Stimulated activated CD4-positive, alpha-beta T cell treated with anti-CD3 and anti-CD28 coated beads, Interleukin-1b, Interleukin-23, amount 100 ng/mL, for 1 hour (primary cell): ENCODE measurements at places on chromosomes 3 and 15.

DNA sequence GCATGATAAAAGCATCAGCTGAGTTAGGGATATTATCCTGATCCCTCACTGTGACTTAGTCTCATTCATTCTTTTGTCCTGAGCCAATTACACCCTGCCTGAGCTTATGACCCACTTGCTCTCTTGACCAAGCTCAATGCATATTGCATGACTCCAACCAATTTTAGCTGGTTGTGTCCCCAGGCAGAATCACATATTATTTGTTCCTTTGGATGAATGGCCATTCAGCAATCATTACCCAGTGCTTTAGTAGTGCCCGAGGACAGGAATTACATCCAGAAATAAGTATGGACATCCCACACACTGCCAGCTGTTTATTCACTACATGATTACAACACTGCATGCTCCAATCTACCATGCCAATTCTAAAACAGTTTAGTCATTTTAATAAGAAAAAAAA is 322.5 kb downstream of the ZBBX start:
- DNase-seq, result no peak

DNA sequence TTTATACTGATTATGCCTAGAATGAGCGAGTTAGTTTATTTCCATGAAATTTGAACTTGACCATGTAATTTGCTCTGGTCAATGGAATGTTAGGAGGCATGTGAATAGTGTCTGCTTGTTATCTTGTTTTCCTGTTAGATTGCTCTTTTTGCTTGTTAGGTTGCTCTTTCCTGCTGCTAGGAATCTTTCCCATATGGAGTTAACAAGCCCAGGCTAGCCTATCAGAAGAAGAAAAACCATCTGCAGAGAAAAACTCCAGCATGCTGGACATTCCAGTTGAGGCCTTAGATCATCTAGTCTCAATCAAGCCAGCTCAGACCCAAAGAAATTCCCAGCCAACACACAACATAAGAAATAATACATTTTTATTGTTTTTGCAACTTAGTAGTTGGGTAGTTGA is 470.2 kb upstream of the AGTR1 start:
- no peak for DNase-seq

DNA sequence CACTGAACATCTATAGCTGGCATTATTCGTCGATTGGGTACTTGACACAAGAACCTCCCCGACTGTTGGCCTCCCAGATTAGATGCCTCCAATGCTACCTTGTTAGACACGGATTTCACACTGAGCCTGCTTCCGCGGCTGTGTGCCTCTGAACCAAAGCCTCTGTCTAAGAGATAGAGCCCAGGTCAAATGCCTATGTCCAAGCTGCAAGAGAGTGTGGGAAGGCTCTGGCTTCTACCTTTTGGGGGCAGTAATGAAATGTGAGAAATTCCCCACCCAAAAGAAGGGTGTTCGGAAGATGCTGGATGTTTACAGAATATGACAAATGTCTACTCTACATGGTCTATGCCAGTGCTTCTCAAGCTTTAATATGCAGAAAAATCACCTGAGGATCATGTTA is 2.0 kb upstream of the RPUSD2 start:
- no peak for DNase-seq

DNA sequence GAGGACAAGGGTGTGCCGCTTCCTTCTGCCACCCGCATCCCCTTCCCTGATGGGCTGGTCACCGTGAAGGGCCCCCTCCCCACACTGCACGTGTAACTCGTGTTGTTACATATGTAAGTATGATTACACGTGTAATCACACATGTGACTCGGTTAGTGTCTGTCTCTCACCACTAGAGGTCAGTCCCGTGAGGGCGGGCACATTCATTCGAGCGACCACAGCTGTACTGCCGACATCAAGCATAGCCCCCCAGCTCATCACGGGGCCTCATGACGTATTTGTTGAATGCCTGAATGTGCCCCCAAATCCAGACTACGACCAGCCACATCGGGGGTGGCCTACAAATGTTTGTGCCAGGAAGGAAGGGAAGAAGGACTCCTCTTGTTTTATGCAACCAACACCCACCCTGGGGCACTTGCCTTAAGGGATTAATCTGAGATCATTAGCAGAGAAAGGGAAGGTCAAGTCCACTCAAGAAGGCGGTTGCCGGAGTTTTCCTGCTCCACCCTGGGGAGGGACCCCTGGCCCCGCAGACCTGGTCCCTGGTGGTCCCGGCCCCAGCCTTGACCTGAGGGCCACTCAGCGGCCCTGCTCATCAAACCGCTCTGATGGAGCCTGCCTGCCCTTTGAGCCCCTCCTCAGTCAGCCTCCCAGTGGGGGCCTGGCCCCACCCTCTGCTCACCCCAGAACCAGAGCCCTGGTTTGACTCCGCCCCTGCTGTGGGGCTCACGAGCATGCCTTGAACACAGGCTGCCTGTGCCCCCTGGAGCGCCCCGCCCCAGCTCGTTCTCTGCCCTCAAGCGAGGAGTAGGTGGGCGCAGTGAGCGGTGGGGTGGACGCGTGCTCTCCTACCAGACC is 52.8 kb downstream of the RGMA start:
- DNase-seq, result no peak

DNA sequence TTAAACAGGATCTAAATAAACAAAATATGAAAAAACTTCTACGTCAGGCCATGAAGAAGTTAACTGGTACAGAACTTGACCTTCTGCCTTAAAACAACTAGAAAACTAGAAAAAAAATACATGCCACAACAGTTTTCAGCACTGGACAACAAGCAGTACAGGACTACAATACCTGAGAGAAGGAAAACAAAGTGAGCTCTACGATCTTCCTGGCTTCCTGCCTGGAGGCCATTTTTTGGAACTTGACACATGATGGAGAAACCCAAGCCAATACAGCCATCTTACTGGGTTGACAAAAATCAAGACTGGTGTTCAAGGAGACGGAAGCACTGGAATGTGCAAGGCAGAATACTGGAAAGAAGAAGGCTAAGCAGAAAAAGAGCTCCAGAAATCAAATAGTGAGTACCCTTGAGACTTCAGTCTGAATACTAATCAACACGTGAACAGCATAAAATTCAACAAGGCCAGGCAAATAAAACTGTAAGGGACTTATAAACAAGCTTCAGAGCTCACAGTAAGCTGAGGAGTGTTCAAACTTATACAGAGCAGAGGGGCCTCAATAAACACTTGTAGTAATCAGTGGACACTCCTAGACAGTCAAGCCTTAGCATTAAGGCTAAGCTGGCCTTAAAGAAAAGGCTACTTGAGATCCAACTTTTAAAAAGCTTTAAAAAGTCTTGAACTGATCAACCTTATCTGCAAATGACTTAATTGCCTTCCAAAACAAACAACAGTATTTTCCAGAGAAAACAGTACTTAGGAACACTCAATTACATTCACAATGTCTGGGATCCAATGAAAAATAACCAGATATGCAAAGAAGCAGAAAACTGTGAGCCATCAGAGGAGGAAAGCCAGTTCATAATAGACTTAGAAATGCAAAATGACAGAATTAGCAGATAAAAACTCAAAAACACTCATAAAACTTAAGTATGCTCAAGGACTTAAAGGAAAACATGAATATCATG is 63.2 kb downstream of the DLG1 start:
- DNase-seq, result no peak

- no peak for DNase-seq
Observed at GRCh38 chr15:75577401-75578172, 1.5 kb downstream of the PTPN9 start.

- DNase-seq, result no peak
Observed at GRCh38 chr3:16504242-16504641, 9.3 kb downstream of the RFTN1 start.

DNA sequence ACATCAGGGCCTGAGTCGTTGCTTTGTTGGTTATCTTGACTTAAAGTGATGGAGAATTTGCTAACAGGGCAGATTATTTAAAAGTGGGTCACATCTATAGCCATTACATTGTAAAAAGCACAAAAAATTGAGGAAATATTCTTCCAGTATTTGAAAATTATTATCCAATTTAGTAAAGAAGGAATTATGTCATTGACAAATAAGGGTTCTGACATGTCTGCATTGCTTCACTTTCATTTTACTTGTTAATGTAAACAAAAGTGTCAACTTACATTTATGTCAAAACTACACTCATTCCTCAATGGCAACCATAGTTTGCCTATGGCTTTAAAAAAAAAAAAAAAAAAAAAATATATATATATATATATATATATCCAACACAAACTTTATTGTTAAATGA is 3.4 kb upstream of the PARP14 start:
- DNase-seq, result no peak

DNA sequence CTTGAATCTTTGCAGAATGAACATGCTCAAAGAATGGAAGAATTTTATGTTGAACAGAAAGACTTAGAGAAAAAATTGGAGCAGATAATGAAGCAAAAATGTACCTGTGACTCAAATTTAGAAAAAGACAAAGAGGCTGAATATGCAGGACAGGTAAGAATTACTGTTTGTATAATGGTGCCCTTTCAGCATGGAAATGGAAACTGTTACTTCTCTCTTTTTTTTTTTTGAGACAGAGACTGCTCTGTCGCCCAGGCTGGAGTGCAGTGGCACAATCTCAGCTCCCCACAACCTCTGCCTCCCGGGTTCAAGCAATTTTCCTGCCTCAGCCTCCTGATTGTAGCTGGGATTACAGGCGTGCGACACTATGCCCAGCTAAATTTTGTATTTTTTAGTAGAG is 27.6 kb upstream of the CLDN11 start:
- DNase-seq, result no peak

GRCh38 chr3:141151439-141151838 is 80.2 kb upstream of the PXYLP1 start:
- DNase-seq, result no peak

DNA sequence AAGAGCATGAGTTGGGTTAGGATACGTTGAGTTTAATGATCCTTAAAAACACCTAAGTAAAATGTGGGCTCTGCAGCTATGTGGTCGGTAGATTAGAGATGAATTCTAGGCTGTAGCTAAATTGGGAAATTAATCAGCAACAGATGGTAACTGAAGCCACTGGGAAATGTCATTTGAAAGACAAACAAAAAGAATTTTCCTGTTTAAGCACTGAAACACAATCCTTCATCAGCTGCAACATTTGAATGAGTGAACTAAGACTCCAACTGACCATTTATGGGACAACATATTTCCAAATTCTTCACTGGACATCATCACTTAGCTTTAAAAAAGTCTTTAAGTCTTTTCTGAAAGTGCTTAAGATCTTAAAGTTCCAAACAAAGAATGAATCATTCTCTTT is 226.9 kb downstream of the ZNF385D start:
- DNase-seq, result no peak

GRCh38 chr3:71566776-71567175 is 16.8 kb downstream of the FOXP1 start:
- DNase-seq, result no peak

- DNase-seq, result no peak
Observed at GRCh38 chr3:66816090-66816761, 181.9 kb upstream of the KBTBD8 start.

GRCh38 chr3:193871220-193871485 is 264.8 kb upstream of the HES1 start:
- DNase-seq, result no peak

DNA sequence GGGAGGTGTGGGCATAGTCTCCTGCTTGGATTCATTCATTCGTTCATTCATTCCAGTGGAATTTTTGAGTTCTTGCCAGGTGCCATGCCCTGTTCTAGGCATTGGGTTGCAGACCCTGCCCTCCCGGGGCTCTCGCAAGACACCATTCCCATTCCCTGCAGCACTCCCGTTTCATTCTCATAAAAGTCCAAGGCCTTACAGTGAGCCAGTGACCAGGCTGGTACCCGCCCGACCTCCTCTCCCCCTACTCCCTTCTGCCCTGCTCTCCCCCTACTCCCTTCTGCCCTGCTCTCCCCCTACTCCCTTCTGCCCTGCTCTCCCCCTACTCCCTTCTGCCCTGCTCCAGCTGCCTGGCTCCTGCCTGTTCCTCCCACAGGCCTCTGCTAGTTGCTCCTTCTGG is 41.9 kb downstream of the AMOTL2 start:
- no peak for DNase-seq

- DNase-seq, result no peak
Observed at GRCh38 chr15:96369825-96370621, 39.5 kb downstream of the NR2F2 start.

GRCh38 chr3:5663601-5664000 is 476.1 kb downstream of the EDEM1 start:
- DNase-seq, result no peak

DNA sequence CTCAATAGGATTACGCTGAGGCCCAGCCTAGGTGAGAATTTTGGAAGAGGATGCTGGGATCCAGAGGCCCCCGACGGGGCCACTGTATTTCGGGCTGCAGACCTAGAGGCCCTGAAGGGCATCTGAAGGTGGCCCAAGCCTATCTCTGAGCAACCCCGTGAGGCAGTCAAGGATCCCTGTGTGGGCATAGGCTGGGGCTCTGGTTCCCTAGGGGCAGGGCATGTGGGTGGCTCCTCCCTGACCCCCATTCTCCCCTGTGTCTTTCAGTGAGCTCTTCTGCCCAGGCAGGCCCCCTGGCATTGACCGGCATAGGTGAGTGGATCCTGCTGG is 216.0 kb downstream of the SNRPN start:
- no peak for DNase-seq

DNA sequence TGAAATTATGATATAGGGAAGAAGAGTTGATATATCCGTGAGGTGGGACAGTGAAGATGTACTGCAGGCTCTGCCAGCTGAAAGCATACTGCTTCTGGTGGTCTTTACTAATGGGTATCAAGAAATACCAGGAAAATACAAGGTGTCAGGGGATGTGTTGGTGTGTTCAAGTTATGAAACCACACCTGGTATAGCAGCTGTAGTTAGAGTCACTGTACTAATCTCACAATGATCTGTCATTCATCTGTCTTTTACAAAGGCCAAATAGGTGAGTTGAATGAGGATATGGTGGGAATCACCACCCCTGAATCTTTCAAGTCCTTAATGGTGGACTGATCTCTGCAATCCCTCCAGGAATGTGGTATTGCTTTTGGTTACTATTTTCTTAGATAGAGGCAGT is 152.7 kb downstream of the NFKBIZ start:
- no peak for DNase-seq

DNA sequence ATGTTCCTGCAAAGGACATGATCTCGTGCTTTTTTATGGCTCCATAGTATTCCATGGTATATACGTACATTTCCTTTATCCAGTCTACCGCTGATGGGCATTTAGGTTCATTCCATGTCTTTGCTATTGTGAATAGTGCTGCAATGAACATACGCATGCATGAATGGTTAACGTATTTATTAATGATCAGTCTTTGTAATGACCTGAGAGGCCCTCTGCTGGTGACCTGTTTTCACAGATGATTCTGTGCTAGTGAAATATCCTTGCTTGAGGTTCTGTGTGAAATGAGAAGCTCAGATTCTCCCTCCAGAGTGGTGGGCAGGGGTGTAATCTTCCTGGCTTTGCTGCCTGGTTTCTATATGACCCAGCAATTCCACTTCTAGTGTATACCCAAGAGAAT is 160.2 kb upstream of the RASGRP1 start:
- DNase-seq, result no peak

DNA sequence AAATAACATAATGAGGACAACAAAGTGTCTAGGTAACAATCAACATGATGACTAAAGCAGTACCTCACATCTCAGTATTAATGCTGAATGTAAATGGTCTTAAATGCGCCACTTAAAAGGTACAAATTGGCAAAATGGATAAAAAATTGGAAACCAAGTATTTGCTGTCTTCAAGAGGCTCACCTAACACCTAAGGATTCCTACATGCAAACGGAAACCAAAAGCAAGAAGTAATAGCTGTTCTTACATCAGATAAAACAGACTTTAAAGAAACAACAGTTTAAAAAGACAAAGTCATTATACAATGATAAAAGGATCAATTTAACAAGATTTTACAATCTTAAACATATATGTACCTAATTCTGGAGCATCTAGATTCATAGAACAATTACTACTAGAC is 22.5 kb downstream of the CSNK1G1 start:
- DNase-seq, result no peak
